ENCODE measurements at places on chromosomes 11 and 22.

DNA sequence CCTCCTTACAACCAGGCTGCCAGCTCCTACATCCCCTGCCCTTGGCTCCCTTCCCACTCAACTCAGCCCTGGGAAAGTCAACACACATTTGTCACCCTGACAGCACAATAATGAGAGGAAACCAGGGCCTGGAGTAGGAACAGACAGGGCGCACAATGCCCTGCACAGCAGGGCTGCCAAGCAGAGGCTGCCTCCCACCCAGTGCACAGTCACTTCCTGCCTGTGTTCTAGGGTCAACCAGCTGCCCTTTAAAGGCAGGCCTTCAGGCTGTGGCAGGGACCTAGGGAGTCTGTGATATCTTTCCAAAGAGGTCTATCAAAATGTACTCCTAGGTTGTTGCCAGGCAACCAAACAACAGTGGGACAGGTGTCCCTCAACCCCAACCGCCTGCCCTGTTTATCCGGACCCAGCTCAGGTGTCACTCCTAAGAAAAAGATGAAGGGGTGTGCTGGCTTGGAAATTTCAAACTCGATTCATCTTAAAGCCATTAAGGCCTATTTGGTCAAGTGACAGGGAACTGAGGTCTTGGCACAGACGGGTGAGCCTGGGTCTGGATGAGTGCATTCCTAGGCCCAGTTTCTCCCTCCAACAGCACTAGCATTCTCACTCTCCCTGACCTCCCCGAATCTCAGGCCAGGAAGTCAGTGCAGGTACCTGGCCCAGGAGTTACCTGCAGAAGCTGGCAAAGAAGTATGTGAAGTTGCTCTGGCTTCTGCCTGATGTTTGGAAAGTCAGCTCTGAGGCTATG, 110.3 kb upstream of the PITPNB start:
- no peak for DNase-seq

DNA sequence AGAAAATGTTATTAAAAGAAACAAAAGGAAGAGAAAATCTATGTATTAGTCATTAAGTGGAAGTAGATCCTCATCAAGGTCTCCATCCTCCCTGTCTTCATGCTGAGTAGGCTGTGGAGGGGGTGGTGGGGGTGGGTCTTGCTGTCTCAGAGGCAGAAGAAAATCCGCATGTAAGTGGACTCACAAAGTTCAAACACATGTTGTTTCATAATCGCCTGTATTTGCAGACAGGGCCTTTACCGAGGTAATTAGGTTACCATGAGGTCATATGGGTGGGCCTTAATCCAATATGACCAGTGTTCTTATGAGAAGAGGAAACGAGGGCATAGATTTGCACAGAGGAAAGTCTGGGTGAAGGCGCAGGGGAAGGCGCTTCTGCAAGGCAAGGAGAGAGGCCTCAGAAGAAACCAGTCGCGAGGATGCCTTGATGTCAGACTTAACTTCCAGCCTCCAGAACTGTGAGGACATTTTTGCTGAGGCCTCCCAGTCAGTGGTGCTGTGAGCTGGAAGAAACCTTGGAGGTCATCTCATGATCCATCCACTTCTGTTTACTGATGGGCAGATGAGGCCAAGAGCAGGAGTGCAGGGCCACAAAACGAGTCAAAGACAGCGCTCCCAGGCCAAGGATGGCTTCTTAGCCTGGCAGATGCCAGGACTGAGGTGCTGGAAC, 49.3 kb upstream of the THY1 start:
- no peak for DNase-seq

- DNase-seq = no peak
Observed at GRCh38 chr11:100247704-100248103, 439.4 kb upstream of the ARHGAP42 start.

DNA sequence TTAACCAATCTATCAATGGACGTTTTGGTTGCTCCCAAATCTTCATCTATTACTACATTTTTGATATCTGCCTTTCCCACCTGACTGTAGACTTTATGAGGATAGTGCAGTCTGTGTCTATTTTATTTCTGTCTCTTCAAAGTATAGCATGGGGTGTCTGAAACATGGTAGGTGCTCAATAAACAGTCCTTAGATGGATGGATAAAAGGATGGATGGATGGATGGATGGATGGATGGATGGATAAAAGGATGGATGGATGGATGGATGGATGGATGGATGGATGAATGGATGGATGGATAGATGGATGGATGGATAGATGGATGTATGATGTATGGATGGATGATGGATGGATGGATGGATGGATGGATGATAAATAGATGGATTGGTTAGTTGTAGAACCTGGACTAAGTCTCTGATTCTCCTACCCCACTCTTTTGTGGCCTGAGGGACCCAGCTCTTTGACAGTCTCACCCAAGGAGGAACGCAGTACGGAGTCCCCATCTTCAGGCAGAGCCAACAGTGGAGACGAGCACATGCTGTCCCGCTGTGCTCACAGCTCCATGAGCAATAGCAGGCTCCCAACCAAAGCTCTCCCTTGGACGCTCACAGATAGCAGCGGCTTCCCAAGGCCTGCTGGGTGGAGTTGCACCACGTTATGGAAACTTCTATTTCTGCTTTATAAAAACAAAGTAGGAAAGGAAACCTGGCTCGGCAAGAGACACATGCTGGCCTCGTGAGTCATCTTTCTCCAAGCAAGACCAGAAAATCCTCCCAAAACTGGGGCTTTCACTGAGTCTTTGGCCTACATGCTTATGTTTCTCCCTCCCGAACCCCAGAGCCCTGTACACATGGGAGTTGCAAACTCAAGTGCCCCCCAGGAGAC, 448.0 kb downstream of the MIAT start:
- no peak for DNase-seq

- DNase-seq = no peak
Observed at GRCh38 chr22:27772984-27773498, 28.5 kb downstream of the MN1 start.

- DNase-seq = peak; percentile 66
Observed at GRCh38 chr11:128695539-128696221, 1.8 kb downstream of the FLI1 start.

GRCh38 chr11:110445437-110445836, 15.7 kb downstream of the FDX1 start:
- DNase-seq = no peak

GRCh38 chr11:69638941-69639681, 1.8 kb upstream of the CCND1 start:
- DNase-seq = peak; percentile 7

DNA sequence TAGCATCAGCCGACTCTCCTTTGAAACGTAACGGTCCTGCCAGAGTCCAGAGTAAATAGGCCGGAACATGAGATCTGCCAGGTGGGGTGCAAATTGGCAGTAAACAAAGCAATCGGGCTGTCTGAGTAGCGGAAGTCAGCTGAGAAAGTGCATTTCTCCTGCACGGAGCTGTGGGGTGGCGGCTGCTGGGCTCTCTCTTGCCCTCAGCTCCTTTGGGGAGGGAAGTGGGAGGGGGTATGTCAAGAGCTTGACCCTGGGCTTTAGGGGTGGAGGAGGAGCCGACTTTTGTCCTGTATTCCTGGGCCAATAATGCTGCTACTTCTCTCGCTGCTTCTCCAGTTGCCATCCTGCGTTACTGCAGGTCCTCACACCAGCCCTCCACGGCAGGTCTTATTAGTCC, 11.6 kb downstream of the GRIK4 start:
- DNase-seq = no peak

DNA sequence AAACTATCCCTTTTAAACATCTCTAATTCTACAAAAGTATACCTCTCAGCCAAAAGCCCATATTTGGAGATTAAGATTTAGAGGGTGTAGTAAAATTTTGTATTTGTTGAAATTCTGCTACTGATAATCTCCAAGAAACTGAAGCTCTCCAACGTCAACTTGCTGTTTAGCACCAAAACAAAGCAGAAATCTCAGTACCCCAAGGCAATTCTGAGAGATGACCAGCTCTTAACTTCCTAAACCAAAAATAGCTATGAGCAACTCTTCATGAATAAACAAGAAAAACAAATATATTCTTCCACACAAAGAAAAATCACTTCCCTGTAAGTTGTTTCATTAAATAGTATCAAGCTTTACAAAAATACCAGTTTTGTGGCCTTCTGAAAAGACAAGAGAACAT, 13.3 kb downstream of the RRAS2 start:
- DNase-seq = no peak

DNA sequence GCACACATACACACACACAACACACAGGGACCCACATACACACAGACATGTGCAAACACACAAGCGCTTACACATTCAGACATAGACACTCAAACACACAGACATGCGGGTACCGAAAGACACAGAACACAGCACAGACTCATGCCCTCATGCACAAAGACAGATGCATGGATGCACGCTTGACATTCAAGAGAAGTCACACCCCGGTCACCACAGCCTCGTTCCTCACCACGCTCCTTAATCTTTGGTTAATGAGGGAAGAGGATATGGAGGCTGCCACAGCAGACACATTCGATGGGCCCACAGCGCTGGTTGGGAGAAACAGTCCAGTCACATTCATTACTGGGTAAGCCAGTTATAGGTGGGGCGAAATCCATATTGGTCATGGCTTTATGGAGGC, 51.9 kb upstream of the EIF3D start:
- DNase-seq = no peak

- DNase-seq = no peak
Observed at GRCh38 chr11:68650801-68651200, 33.5 kb upstream of the GAL start.

GRCh38 chr11:111456859-111457730, 55.1 kb downstream of the BTG4 start:
- no peak for DNase-seq

DNA sequence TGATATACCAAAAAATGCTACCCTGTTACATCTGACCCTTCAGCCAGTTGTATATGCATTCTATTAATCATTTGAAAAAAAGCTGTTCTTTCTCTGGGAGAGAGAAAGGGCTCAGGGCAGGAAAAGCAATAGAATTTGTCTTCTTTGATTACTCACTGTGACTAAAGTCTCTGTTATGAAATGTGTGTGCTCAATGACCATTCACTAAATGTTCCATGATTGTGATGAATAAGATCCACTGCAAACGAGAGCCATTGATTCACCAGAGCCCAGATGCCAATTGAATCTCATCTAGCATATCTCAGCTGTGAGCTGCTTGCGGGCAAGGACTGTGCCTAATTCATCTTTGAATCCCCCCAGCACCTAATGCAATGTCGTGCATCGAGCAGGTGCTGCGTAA, 184.3 kb downstream of the OPCML start:
- DNase-seq = no peak

GRCh38 chr22:49571326-49571725, 256.3 kb downstream of the BRD1 start:
- DNase-seq = no peak

DNA sequence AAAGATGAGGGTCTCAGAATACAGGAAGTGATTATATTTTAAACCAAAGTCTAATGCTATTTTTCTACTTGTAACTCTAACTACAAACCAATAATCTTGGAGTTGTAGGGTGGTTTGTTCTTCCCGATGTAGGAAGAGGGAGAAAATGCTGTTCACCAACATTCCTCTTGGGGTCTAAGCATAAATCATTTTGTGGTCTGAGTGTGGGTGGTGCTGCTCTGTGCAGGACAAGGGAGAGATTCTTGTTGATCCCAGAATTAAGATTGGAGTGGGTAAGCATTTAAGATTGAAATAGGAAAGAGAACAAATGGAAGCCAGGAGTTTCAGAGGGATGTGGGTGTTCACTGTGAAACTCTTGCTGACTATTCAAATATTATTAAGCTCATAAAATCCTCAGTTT, 38.6 kb upstream of the MMP13 start:
- DNase-seq = no peak

- DNase-seq = no peak
Observed at GRCh38 chr11:15641271-15642045, 526.7 kb downstream of the INSC start.

GRCh38 chr11:96235751-96236150, 107.2 kb downstream of the MAML2 start:
- DNase-seq = peak; percentile 95

DNA sequence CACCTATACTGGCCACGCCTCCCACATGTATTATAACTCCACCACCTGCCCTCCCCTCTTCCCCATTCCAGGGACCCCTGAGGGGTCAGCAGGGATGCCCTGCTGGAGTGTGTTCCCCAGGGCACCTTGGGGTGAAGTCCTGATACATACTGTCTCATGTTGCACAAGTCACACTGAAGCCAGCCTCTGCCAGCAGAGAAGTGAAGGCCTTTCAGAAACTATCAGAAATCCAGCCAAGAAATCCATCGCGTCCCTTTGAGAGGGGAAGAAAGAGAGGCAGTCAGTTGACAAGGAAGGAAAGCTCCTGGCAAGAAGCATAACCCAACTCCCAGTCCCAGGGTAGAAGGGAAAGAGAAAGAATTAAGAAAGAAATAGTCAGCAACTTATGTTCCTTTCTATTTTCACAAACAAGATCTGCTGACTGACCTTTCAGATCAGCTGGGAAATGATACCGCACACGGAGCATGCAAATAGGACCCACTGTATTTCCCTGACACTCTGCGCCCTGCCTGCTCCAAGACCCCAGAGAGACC, 45.2 kb downstream of the SC5D start:
- DNase-seq = no peak

DNA sequence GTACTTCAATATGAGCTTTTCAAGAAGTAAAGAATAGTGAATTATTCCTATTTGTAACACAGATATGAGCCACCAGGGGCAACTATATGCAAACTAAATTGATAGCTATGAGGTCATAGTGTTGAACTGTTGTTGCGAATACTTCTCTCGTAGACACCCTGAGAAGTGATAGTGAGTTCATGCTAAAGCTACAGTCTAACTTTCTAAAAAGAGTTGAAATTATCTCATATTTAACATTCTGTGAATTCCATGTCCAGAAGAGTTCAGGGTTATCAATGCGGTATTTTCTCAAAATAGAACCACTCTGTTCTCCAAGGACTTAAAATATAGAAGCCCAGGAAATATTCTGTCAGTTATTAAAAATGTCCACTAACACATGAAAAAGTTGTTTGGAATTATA, 185.4 kb downstream of the AASDHPPT start:
- DNase-seq = no peak

GRCh38 chr22:35663371-35663770, 15.1 kb downstream of the APOL6 start:
- no peak for DNase-seq

- DNase-seq = peak; percentile 21
Observed at GRCh38 chr22:40951795-40952605, 822 bp downstream of the RBX1 start.

DNA sequence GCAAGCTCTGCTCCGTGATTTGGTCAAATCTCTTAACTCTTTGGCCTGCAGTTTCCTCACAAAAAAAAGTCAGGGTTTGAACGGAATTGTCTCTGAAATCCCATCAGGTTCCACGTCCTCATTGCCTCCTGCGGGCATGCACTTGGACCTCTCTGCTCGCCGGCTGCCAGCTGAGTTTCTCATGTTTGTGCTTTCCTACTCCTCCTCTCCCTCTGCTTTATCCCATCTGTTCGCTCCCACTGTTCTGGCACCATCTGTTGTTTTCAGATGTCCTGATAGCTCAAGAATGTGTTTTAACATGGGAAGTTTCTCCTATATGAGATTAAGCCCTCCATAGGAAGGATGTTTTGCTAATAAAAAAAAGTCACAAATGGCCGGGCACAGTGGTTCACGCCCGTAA, 49.4 kb upstream of the ARHGAP42 start:
- no peak for DNase-seq

- no peak for DNase-seq
Observed at GRCh38 chr11:132646890-132647289, 885.4 kb downstream of the OPCML start.

GRCh38 chr22:42282943-42283277, 12.5 kb upstream of the TCF20 start:
- DNase-seq = no peak
